ENCODE measurements at places on chromosomes 2 and 18. TPM values are rescaled to one million over a fixed set of nuclear protein-coding genes. Genes with fewer than 3 reads are reported as not detected.

GRCh38 chr2:45567974-45568789 is 42.9 kb downstream of the SRBD1 start:
- no peaks in the 10 kb centered on the region for H3K36me3 ChIP-seq
- no peak overlapping the region for H3K27ac ChIP-seq
- no peaks in the 10 kb centered on the region for H3K4me1 ChIP-seq
- H3K27me3 ChIP-seq, result no peaks in the 10 kb centered on the region

DNA sequence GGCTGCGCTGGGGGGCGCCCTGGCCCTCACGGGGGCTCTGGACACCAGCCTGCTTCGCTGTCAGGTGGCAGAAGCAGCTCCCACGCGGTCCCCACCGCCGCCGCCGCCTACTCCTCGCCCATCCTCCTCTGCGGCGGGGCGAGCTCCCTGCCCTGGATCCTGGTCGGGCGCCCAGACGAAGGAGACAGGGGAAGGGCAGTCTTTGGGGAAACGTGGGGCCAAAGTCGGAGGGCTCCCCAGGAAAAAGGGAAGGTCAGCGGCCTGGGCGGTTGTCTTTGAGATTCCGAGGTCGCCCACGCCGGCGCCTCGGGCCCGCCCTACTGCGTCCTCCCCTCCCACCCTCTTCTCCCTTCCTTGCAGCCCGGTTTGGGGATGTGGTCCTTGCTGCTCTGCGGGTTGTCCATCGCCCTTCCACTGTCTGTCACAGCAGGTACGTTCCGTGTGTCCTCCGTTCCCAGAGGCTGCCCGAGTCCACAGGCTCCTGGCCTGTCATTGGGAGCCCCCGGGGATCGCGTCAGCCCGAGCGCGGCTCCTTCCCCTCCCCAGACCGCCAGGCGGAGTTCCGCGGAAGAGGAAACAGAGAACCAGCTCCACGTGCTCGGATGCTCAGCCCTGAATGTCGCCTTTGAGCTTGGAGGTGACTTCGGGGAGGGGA is 800 bp downstream of the IL1RL2 start:
- H3K36me3 ChIP-seq, result no peaks in the 10 kb centered on the region
- no peaks in the 10 kb centered on the region for H3K27me3 ChIP-seq
- peak overlapping the region; percentile 34 for H3K4me3 ChIP-seq
- peak; percentile 63 for DNase-seq

DNA sequence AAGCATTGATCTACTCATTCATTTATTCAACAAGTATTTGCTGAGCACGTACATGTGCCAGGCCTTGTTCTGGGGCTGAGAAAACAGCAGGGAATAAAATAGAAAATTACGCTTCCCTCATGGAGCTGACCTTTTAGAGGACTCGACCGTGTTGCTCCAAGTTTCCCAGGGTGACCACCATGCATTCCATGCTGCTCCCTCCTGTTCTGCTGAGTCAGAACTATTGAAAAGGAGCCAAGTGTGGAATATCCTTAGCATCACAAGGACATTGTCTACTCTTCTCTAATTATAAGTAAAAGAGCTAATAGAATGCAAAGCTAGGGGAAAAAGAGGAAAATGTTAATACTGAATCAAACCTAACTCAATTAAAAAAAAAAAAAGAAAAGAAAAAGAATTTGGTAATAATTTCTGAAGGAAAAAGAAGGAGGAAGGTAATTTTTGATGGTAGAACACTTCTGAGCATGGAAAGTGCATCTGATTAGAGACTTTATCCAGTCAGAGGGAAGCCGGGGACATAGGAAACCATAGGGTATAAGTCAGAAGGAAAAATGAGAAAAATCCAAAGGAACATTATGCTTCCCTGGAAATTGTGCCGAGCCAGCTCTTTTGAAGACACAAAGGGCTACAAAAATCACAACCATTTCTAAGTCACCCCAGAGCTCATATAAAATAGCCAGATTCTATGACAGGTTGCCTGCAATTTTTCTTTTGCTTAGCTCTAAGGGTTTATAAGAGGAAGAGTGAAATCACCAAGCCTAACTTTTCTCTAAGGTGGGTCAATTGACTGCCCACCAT is 339.4 kb downstream of the RND3 start:
- no peaks in the 10 kb centered on the region for H3K4me1 ChIP-seq
- DNase-seq, result no peak
- H3K36me3 ChIP-seq, result no peaks in the 10 kb centered on the region
- no peaks in the 10 kb centered on the region for H3K27me3 ChIP-seq
- H3K27ac ChIP-seq, result no peak overlapping the region

Gene NT5DC4
- total RNA-seq, result 0.09 TPM

Gene CSRNP3
- 2.5 TPM for total RNA-seq

Gene PROKR1
- total RNA-seq, result not detected

Measured in lung (tissue), 17 donors.